ENCODE measurements at places on chromosomes 16 and 17.

DNA sequence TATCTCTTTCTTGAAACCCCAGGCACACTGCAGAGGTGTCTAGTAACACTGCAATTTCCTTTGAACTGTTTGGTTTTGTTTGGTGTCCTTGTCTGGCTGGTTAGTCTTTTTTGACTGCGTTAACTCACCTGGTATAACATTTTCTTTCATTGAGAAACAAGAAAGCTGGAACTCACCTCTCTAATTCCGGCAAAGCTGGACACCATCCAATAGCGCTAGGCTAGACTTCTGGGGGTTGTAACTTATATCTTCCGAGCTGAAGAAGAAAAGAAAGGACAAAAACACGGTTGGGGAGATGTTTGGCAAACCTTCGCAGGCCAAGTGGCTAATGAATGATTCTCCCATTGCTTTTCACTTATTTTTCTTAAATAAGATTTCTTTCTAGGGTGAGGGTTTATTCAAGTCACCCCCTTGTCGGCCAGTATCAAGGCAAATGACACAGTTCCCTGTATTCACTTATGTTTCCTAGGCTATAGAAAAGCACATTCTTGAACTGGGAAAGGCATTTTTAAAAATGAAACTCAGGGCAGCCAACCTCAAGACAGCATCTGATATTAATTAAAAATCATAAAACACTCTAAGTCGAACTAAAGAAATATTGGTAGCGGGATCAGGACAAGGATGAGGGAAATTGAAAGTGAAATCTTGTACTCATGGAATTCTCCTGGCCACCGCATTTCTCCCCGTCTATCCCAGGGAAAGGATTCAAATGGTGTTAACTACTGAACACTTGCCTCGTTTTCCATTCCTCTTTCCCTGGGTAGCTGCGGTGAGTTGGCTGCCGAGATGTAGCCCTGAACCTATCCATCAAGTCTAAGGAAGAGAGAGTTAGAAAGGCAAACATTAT lies 95.9 kb upstream of the ZFHX3 start:
- DNase-seq: no peak

GRCh38 chr16:81798311-81799137 lies 19.4 kb downstream of the PLCG2 start:
- no peak for DNase-seq

DNA sequence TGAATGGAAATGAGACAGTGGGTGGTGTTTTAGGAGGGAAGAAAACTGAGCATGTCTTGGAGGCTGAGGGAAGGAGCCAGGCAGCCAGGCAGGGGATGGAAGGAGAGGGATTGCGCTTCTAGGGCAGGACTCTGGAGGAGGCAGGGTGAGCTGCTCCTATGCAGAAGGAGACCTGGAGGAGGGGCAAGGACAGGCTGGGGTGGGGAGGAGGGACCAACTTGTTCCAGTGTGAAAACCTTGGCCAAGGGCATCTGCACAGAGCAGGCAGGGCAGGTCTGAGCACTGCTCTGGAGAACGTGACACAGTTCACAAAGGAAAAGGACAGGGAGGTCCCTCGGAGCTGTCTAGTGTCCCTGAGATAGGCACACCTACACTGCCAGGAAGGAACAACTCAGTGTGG lies 5.5 kb downstream of the GALK1 start:
- no peak for DNase-seq

DNA sequence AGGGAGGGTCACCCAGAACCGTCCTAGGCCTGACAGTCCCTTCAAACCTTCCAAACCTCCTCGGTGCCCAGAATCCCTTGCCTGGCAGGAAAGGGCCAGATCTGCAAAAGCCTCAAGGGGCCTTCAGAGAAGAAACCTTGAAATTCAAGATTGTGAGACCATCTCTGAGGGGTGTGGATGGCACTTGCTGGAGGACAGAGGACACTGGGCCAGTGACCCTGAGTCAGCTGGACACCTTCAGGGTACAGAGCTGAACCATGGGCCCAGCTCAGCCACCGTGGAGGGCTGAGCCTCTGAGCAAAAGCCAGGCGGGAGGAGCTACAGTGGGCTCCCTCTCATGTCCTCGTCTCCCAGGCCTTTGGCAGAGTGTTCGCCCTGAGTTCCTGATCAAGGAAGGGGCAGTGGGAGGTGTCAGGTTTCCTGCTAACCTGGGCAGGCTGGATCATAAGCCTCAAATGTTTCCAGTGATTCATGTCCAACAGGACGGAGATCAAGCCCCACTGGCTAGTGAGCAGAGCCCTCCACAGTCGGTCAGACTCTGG lies 3.0 kb downstream of the PDILT start:
- no peak for DNase-seq

DNA sequence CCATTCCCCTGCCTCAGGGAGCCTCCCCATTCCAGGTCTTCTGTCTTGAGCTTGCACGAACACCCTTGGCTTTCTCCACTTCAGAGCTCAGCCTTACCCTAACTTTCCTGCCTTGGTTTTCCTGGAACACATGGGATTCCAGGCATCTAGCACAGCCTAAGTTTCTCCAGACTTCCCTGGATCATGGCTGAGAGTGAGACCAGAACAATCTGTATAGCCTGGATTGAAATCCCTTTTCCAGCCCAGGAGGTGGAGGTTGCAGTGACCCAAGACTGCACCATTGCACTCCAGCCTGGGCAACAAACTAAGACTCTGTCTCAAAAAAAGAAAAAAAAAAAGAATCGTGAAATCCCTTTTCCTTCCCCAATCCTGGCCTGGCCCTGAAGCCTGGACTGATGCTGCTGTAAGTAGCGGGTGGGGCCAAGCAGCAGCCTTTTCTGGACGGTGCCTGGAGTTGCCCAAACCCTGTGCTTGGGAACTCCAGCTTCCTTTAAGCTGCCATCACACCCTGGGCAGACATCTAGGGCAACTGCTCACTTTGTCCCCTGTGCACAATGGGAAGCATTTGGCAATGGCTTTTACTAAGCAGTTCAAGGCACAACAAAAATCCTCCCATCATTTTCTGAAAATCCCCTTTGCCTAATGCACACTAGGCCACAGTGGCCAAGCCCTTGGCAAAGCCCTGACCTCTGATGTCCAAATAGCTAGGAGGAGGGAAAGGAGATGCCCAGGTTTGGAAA lies 12.0 kb upstream of the SLC16A5 start:
- DNase-seq: no peak

DNA sequence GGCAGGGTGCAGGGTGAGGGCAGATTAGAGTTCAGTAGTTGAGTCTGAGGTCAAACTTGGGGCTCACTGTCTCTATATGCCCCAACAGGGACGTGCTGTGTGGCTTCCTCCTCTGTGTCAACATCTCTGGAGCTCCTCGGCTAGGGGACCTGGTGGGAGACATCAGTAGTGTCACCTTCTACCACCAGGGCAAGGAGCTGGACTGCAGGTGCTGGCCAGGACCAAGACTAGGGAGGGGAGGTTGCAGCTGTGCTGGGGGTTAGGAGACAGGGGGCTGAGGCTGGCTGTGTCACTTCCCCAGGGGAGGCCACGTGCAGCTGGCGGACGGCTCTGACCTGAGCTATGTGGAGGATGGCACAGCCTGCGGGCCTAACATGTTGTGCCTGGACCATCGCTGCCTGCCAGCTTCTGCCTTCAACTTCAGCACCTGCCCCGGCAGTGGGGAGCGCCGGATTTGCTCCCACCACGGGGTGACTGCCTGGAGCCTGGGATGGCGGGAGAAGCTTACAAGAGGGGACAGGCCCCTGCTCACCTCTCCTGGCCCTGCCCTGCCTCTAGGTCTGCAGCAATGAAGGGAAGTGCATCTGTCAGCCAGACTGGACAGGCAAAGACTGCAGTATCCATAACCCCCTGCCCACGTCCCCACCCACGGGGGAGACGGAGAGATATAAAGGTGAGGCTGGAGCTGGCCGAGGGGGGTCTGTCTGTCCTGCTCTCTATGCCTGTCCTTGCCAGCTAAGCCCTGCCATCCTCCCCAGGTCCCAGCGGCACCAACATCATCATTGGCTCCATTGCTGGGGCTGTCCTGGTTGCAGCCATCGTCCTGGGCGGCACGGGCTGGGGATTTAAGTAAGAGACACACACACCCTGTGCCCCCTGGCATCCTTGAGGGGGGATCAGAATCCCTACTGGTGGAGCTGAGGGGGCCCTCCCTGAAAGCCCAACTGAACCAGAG lies 18.9 kb downstream of the ADAM11 start:
- no peak for DNase-seq

DNA sequence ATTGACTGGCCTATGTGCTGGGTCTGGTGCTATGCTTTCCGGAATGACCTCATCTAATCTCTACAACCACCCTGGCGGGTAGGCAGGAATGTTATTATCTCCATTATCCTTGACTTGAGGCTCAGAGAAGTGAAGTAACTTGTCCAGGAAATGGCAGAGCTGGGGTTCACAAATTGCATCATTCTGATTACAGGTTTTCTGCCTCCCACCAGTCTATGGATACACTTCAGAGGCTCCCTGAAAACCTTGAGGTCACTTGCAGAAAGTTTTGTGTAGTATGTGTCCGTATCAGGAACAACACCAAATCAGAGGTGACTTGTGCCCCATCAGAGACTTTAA lies 19.1 kb downstream of the NOD2 start:
- no peak for DNase-seq

- DNase-seq: no peak
Observed at GRCh38 chr16:52562770-52563169, 15.8 kb upstream of the TOX3 start.

GRCh38 chr16:72910875-72911274 lies 137.1 kb downstream of the ZFHX3 start:
- no peak for DNase-seq

DNA sequence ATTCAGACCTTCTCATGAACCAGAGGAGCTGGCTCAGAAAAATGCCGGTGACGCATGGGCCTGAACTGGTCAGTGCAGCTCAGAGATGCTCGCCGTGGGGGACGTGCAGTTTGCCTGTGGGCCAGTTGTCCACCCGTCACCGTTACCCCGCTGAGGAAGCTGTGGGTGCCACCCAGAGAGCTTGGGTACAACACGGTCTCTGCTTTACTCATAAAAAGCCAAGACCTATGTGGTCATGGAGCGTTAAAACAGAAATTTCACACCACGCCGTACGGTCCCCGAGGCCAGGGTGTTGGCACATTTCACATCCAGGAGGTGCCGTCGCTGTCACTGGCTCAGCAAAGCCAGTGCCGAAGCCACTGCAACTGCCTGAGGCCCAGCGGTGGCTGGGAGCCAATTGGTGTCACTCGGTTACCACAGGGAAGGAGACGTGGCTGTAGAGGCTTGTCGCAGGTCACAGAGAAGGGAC lies 120.9 kb downstream of the METRNL start:
- DNase-seq: peak; percentile 55

- DNase-seq: no peak
Observed at GRCh38 chr16:62872339-62872738, 836.1 kb upstream of the CDH8 start.

DNA sequence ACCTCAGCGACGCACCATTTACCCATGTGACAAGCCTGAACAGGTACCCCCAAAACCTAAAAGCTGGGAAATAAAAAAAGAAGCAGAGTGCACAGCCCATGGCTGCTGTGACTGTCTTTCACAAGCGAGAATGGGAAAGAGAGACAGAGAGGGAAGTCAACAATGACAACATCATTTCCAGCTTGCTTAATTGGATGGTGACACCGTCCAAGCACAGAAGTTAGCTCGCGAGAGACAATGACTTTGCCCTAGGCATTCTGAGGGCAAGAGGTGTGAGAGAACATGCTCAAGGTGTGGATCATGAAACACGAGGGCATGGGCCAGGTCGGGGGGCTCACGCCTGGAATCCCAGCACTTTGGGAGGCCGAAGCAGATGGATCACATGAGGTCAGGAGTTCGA lies 19.3 kb upstream of the NSMCE1 start:
- DNase-seq: peak; percentile 5

DNA sequence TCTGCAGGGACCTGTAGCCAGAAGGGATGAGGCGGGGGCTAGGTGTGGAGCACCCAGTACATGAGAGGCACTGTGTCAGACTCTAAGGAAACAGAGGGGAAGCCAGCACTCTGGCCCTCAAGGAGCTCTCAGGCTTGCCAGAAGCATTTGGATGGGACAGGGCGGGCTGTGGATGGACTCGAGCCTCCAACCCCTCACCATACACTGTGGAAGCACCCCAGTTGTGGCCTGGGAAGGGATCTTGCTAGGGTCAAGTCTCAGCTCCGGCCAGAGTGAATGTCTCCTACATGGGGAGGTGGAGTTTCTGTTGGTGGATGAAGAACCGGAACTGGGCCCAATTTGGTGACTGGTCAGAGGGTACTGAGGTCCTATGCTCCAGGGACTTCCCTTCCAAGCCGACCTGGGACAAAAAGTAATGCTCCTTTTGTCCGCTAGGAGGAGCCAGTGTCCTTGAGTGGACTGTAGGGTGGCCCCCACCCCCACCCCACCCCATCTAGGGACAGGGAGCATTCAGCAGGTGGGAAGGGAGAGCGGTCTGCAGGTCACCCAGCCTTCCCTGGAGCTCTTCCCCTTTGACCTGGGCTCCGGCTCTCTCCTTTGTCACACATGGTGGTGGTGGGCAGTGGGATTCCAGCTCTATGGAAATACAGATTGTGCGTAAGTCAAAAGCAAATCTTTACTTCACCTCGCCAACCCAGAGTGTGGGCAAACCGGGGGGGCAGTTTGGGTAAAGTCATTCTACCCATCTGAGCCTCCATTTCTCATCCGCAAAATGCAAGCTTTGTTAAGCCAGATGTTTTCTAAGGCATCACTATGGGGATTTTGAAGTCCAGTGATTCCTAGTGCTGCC lies 20.4 kb upstream of the PHB1 start:
- no peak for DNase-seq
